Esophagus squamous epithelium (tissue), 5 donors: ENCODE measurements at places on chromosomes 2 and 18. TPM values are rescaled to one million over a fixed set of nuclear protein-coding genes. Genes with fewer than 3 reads are reported as not detected.

DNA sequence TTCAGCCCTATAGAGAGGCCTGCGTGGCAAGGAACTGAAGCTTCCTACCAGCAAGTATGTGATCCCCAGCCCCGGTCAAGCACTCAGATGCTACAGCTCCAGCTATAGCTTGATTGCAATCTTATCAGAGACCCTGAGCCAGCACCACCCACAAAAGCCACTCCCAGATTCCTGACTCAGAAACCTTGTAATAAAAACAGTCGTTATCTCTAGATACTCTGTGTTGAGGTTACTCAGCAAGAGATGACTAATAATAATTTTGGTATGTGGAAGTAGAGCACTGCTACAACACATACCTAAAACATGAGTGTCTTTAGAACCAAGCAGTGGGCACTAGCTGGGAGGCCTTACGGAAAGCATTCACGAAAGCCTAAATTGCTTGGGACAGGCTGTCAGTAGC is 216.9 kb downstream of the UXS1 start:
- DNase-seq: no peak

- DNase-seq: no peak
Measured at GRCh38 chr2:237581751-237582746, 8.5 kb downstream of the RAB17 start.

DNA sequence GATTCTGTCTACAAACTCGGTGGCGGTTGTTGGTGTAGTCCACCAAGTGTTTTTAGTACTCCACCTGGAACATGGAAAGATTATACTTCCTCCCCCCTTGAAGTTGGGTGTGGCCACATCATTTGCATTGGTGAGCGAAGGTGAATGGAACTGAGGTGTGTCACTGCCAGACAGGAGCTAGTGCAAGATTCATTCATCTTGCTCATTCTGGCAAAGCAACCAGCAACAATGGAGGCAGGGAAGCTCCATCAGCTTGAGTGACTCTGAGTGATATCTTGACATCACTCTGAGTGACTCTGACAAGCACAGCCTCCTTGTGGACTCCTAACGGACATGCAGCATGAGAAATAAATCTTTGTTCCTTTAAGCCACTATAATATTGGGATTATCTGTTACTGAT is 54.7 kb upstream of the SLC1A4 start:
- no peak for DNase-seq

- DNase-seq: no peak
Measured at GRCh38 chr2:207416111-207416510, 113.7 kb upstream of the CREB1 start.

The DSEL gene
- total RNA-seq: 0.45 TPM

DNA sequence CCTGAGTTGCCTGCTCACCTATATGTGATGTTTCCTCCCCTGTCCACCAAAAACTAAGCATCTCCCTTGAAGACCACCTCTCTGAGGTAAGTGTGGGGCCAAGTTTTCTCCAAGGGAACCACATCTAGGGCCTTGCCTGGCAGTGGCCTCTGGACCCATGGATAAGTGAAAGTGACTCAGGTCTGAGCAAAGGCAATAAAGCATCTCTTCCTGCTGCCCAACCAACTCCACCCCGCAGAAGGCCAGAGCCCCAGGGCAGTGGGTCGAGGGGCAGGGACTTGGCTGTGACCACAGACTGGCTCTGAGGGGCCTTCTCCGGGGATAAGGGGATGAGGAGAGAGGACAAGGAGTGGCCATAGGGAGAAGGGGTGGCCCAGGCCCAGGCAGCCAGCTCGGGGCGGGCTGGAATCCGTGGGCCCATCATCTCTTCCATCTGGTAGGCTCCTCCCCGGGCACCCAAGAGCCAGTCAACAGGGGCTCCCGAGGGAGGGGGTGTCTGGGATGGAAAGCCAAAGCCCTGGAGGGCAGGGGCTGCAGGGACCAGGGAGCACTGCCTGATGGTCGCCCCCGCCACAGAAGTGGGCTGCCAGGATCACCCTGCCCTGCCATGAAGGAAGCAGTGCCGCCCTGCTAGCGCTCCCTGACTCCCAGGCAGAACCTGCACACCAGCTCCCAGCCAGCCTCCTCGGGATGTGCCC is 33.4 kb downstream of the EMX1 start:
- DNase-seq: no peak

The ICOS gene
- total RNA-seq: 0.48 TPM

DNA sequence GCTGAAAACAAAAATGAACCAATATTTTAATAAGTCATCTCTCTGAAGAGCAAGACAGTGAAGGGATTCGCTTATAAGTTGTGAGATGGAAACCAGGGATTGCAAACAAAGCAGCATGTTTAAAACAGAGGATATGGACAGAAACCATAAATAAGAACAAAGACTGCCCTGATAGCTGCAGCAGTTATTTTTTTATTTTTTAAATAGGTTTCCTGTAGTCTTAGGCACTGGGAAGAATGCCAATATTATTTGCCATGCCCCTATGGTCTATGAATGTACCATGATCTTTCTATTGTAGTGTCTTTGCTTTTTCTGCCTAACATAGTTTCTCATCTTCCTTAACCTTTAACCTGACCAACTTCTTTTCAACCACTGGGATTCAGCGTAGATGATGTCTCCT is 1334.0 kb upstream of the NRXN1 start:
- DNase-seq: no peak

DNA sequence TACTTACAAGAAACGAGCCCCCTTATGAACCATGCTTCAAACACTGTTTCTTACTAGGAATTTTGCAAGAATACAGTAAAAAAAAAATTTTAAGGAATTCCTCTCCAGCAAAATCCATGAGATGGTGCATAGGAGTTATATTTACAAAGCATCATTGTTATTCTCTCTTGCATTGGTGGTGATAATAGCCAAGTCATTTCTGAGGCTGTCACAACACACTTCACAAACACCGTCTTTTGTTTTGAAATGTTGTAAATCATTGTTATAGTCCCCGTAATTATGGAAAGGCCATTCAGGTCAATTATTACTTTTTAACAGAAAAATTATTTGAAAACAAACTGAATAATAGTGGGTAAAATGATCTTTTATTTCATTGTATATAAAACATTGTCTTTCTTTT is 60.1 kb downstream of the DYNC1I2 start:
- no peak for DNase-seq

The ARHGEF4 gene
- 52.8 TPM for total RNA-seq

- no peak for DNase-seq
Measured at GRCh38 chr2:84889332-84889731, 8.4 kb upstream of the TRABD2A start.

DNA sequence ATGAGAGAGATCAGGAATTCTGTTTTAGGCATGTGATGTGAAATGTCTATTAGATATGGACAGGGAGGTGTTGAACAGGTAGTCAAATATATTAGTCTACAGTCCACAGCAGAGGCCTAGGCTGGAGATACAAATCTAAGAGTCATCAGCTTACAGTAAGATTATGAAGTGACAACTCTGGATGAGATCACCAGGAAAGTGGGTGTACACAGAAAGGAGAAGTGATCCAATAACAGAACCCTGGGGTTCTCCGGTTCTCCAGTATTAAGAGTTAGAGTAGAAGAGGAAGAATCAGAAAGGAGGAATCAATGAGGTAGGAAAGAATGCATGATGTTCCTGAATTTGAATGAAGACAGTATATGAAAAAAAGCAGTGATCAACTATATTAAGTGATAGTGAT is 362.3 kb downstream of the FIGN start:
- DNase-seq: no peak

The INSIG2 gene
- 7.9 TPM for total RNA-seq

GRCh38 chr2:45288532-45289417 is 279.5 kb upstream of the SIX2 start:
- DNase-seq: no peak
